ENCODE measurements at places on chromosomes 2 and 18.

GRCh38 chr2:151347906-151348305, 9.5 kb upstream of the TNFAIP6 start:
- no peak for DNase-seq

DNA sequence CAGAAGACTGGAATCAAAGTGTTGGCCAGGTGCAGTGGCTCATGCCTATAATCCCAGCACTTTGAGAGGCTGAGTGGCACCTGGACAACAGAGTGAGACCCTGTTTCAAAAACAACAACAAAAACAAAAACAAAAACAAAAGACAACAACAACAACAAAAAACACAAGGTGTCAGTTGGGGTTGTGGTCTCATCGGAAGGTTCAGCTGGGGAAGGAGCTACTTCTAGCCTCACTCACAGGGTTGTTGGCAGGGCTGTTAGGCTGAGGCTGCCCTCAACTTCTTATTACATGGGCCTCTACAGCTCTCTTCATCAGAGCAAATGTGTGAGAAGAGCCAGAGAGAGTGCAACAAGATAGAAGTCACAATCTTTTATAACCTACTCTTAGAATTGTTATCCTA, 34.6 kb upstream of the CAB39 start:
- no peak for DNase-seq

GRCh38 chr2:10449486-10449831, 1.3 kb upstream of the ODC1 start:
- DNase-seq = no peak

- DNase-seq = no peak
Measured at GRCh38 chr2:222859786-222860612, 837 bp upstream of the ACSL3 start.

- no peak for DNase-seq
Measured at GRCh38 chr2:134717286-134718022, 1.3 kb downstream of the TMEM163 start.

- DNase-seq = no peak
Measured at GRCh38 chr2:66794070-66794469, 359.1 kb downstream of the MEIS1 start.

DNA sequence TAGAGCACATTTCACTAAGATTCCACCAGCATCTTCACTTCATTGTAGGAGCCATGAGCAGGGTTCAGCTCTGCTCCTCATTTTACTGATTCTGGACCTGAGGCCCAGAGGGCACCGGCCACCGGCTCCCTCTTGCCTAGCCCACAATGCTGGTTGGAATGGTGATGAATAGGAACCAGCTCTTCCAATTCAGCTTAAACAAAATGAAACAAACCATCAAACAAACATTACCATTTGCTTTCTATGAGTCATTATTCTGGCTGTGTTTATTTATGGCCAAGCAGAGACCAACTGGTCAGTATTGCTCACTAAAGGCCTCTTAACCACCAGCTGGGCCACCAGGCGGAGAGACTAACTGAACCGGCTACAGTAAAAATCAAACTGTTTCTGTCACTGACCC, 176.7 kb downstream of the MTX2 start:
- DNase-seq = no peak

GRCh38 chr18:36536426-36536825, 238.9 kb downstream of the FHOD3 start:
- DNase-seq = no peak

DNA sequence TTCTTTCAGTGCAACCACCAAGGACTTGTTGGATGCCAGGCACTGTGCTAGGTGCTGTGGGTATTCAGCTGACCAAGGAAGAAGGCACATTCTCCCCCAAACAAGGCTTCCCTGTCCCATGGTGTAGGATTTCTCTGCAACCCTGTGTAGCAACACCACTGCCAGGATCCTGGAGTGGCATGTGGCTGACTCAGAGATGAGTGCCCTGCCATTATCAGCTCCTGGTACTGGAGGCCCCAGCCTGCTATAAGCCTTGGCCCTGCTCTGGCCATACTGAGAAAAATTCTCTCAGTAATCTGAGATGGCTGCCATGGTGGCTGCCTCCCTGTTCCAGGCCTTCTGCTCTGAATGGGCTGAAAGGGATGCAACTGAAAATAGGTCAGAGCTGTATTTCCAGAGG, 4.3 kb downstream of the SMYD5 start:
- DNase-seq = no peak

All from activated CD4-positive, alpha-beta memory T cell treated with anti-CD3 and anti-CD28 coated beads for 36 hours (primary cell).